GOT3 (cell line): ENCODE measurements at places on chromosomes 5 and 9.

DNA sequence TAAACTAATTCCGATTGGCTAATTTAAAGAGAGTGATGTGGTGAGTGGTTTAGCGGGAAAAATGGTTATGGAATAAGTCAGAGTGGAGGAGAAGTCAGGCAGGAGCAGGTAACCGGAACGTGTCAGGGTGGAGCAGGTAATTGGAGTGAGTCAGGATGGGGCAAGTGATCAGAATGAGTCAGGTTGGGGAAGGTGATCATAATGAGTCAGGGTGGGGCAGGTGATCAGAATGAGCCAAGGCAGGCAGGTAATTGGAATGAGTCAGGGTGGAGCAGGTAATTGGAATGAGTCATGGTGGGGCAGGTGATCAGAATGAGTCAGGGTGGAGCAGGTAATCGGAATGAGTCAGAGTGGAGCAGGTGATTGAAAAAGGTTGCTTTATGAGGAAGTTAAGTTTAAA is 101.4 kb downstream of the TMEM167A start:
- no peak for DNase-seq

GRCh38 chr9:86353655-86354010 is 577 bp downstream of the TUT7 start:
- no peak for DNase-seq

DNA sequence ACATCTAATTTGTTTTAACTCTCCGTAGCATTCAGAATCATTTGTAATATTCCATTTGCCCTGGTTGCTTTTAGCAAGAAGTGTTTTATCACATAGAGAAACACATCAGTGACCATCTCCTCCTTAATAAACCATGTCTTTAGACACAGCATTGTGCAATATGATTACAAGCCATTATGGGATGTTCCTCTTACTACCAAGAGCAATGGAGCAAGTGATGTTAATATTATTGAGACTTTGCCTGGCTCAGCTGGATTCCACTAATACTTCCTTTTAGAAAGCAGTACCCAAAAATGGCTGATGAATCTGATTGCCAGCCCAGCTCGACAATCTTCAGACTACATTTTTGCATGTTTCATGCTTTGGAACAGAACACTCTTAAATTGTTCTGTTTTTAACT is 364.2 kb downstream of the OSTF1 start:
- no peak for DNase-seq

DNA sequence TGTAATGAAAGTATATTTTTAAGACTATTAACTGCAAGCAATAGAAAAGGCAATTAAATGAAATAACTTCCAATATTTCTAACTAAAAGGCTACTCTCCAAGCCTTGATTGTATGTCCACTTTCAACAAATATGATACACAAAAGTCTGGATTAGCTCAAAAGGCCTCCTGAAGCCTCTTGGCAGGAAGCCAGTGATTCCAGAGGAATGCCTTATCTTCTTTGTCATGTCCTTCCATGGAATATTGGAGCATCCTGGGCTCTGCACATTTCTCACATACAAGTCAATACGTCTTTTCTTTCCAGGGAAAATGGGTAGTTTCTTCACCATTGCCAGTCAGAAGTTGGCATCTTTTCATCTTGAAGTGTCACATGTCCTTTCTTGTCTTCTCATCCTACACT is 357.8 kb downstream of the KDM4C start:
- DNase-seq = no peak

DNA sequence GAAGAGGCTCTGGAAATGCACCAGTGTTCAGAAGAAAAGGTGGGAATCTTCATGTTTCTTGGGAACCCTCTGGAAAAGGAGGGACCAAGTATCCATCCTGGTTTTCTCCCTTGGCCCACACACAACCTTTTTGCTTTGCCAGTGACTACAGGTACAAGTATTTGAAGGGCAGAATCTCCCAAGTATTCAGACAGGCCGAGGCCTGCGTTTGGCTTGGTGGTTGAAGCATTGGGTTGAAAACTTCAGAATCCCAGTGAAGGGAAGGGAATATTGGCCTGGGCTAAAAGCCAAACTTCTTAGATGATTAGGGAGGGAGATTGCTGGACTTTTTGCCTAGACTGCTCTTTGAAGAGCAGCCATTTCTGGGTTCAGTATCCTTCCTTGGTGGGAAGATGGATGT is 71.9 kb downstream of the UBAP1 start:
- no peak for DNase-seq

DNA sequence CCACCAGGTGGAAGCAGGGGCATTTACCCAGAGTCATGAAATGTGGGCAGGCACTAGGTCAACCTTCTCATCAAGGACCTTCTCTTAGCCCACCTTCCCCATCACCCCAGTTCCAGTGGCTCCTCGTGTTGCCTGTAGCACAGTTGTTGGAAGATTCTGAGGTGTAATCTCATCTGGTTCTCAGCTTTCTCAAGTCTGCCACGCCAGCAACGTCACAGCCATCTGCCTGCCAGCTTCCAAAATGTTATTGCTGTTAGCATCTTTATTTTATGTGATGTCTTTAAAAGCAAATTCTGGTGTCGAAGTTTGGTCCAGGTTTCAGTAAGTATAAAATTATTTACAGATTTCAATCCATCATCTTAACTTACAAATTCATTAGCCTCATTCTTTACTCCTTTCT is 10.7 kb downstream of the C9orf153 start:
- no peak for DNase-seq
